ENCODE measurements at places on chromosomes 13 and 19. TPM values are rescaled to one million over a fixed set of nuclear protein-coding genes. Genes with fewer than 3 reads are reported as not detected.

- H3K4me1 ChIP-seq = no peaks in the 10 kb centered on the region
- no peak overlapping the region for H3K4me3 ChIP-seq
- H3K36me3 ChIP-seq = no peaks in the 10 kb centered on the region
- H3K27ac ChIP-seq = no peak overlapping the region
- DNase-seq = no peak
Observed at GRCh38 chr13:106588367-106588766, 20.4 kb upstream of the ARGLU1 start.

Gene KIR2DL1
- total RNA-seq = not detected

- no peaks in the 10 kb centered on the region for H3K27me3 ChIP-seq
- no peak overlapping the region for H3K27ac ChIP-seq
- H3K36me3 ChIP-seq = no peaks in the 10 kb centered on the region
- H3K4me3 ChIP-seq = no peak overlapping the region
- no peak for DNase-seq
Observed at GRCh38 chr19:48659768-48660167, 13.0 kb downstream of the NTN5 start.

Gene KLF16
- total RNA-seq = 17.9 TPM

GRCh38 chr19:48539503-48540096 lies 12.4 kb upstream of the SULT2B1 start:
- no peak overlapping the region for H3K27ac ChIP-seq
- no peak for DNase-seq
- H3K27me3 ChIP-seq = no peaks in the 10 kb centered on the region

Gene FGF22
- 1.9 TPM for total RNA-seq

- no peak overlapping the region for H3K27ac ChIP-seq
- peaks cover 62% of the 10 kb centered on the region for H3K36me3 ChIP-seq
- peaks cover 43% of the 10 kb centered on the region for H3K4me1 ChIP-seq
- no peak overlapping the region for H3K4me3 ChIP-seq
- no peaks in the 10 kb centered on the region for H3K27me3 ChIP-seq
Observed at GRCh38 chr19:17841810-17842662, 5.7 kb downstream of the JAK3 start.

DNA sequence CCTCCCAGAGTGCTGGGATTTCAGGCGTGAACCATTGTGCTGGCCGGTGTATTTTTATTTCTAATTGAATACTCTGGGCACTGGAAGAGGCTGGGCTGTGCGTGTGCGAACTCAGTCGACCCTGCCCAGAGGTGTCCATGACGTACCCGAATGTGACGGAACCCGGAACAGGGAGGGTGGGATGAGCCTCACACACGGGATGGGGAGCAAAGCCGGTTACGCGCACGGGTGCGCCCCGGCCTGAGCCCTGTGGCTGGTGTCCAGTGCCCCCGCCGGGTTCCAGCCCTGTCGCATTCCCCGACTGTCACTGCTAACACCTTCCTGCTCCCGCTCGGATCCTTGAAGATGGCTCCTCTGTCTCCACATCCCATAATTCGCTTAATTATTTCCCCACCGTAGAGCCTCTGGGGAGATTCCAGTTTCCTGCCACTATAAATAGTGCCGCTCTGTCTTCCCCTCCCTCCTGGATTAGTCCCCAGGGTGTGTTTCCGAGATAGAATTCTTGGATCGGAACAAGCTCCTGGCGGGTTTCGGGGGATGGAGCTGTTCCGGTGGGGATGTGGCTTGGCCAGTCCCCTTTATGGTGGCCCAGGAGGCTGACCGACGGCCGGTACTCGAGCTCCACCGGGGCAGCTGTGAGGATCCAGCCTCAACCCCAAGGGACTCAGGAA lies 22.0 kb downstream of the SBNO2 start:
- H3K27me3 ChIP-seq = no peaks in the 10 kb centered on the region
- DNase-seq = no peak
- no peak overlapping the region for H3K27ac ChIP-seq
- H3K4me1 ChIP-seq = no peaks in the 10 kb centered on the region
- peaks cover 9% of the 10 kb centered on the region for H3K36me3 ChIP-seq

- no peak for DNase-seq
- peaks cover 71% of the 10 kb centered on the region for H3K36me3 ChIP-seq
- H3K4me1 ChIP-seq = no peaks in the 10 kb centered on the region
- no peaks in the 10 kb centered on the region for H3K27me3 ChIP-seq
- H3K4me3 ChIP-seq = no peak overlapping the region
Observed at GRCh38 chr19:19650331-19650730, 6.9 kb upstream of the GMIP start.

Measured in CD4-positive, alpha-beta memory T cell (primary cell).